ENCODE measurements at places on chromosomes 11 and 22. TPM values are rescaled to one million over a fixed set of nuclear protein-coding genes. Genes with fewer than 3 reads are reported as not detected.

The B3GAT1 gene
- total RNA-seq: 1.4 TPM

The OR5A1 gene
- total RNA-seq: not detected

The RPS6KA4 gene
- total RNA-seq: 43.0 TPM

The SLC22A8 gene
- total RNA-seq: not detected

The APOBEC3B gene
- 8.7 TPM for total RNA-seq

The CSF2RB gene
- total RNA-seq: 0.58 TPM

The MRGPRF gene
- not detected for total RNA-seq

The OR2AG2 gene
- not detected for total RNA-seq

- H3K4me1 ChIP-seq: peaks cover 31% of the 10 kb centered on the region
- H3K36me3 ChIP-seq: peaks cover 7% of the 10 kb centered on the region
- no peak for DNase-seq
- H3K27ac ChIP-seq: no peak overlapping the region
- H3K27me3 ChIP-seq: peaks cover 31% of the 10 kb centered on the region
Observed at GRCh38 chr11:17350455-17351171, 987 bp upstream of the NCR3LG1 start.

DNA sequence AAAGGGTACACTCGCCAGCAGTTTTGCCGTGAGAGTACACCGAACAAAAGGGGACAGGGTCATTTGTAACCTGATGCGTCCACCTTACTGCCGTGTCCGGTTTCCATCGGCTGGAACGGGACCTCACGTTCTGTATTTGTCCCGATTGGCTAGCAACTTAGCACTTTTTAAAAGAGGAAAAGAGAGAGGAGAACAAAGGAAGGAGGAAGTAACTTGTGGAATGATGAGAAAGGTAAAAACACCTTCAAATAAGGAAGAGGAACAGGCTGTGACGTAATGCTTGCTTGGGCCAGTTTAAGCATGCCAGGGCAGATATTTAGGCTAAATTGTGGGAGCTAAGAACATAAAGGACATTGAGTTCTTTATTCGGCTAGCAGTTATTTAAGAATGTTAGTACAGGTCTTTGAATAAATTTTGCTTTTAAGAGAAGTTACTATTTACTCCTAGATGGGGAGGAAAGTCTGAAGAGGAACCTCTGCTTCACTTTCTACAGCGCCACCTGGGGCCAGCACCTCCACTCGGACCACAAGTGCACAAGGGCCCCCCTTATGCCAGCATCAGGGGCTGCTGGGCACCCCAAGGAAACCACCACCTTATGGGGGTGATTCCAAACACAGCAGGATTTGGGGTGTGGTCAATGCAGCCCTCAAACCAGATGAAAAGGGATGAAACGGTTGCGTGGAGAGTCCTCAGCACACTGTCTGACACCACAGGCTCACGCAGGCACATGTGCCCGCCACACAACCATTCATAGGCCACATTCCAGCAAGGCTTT lies 5.8 kb downstream of the ARSA start:
- peaks cover 53% of the 10 kb centered on the region for H3K4me1 ChIP-seq
- peak overlapping the region; percentile 100 for H3K27ac ChIP-seq
- H3K4me3 ChIP-seq: peak overlapping the region; percentile 82

- no peak overlapping the region for H3K27ac ChIP-seq
- peaks cover 27% of the 10 kb centered on the region for H3K4me1 ChIP-seq
- H3K27me3 ChIP-seq: peaks cover 6% of the 10 kb centered on the region
- no peak overlapping the region for H3K4me3 ChIP-seq
Observed at GRCh38 chr11:36447514-36447913, 62.6 kb downstream of the TRAF6 start.

- peaks cover 61% of the 10 kb centered on the region for H3K4me1 ChIP-seq
- no peaks in the 10 kb centered on the region for H3K27me3 ChIP-seq
- peak overlapping the region; percentile 77 for H3K27ac ChIP-seq
Observed at GRCh38 chr11:67265633-67266448, 432 bp upstream of the GRK2 start.

GRCh38 chr11:33899400-33900037 lies 7.6 kb upstream of the LMO2 start:
- no peak overlapping the region for H3K4me3 ChIP-seq
- H3K36me3 ChIP-seq: no peaks in the 10 kb centered on the region
- H3K27me3 ChIP-seq: peaks cover 59% of the 10 kb centered on the region
- peaks cover 9% of the 10 kb centered on the region for H3K4me1 ChIP-seq
- no peak for DNase-seq

DNA sequence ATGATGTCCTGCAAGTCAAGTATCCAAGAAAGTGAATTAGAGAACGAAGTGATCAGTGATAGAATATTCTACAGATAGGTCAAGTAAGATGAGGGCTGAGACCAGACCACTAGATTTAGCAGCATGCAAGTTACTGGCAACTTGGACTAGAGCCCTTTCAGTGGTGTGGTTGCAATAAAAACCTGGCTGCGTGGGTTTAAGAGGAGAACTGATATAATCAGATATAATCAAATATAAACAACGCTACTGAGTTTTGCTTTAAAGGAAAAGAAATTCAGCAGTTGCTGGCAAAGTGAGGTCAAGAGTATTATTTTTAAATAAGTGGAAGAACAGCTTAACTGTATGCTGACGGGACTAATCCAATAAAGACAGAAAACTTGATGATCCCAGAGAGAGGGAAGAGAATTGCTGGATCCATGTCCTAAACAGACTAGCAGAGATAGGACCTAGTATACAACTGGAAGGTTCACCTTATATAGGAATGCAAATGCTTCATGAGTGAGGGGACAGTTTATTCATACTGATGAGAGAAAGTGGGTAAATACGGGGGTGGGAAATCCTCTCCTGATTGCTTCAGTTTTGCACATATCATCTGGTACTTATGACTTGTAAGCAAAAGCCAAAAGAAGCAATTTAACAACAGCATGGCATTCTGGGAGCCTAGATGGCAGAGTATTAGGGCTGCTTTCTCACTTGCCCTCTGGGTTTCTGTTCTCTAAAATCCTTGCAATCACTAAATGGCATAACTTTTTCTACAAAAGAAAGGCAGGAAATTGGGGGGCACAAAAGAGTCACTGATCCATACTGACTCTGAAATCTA lies 146.2 kb downstream of the RBFOX2 start:
- H3K27me3 ChIP-seq: no peaks in the 10 kb centered on the region
- no peak overlapping the region for H3K4me3 ChIP-seq
- no peak overlapping the region for H3K27ac ChIP-seq

DNA sequence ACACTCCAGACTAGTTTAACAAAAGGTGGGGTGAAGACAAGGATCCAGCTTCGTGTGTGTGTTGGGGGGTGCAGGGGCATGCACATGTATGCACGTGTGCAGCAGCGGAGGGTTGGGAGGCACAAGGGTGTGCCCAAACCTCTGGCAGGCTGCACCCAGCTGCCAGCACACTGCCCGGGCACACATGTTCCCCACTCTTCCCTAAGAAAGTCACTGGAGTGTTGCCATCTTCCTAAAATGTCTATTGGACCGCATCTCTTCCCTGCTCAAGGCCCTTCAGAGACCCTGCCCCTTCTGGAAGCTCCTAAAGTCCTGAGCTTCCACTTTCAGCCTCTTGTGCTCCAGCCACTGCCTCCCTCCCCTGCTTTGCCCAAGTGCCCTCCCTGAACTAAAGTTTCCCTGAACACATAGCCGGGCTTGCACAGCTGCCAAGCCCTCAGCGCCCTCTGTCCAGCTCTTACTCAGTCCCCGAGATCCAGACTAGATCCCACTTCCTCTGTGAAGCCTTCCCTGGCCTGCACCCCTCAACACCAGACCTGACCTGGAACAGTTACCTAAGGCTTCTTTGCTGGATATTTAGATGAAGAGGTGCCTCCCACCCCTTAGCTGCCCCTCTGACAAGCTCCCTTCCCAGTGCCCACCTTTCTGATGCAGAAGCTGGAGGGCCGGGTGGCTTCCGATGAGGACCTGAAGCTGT lies 6.0 kb downstream of the CFL1 start:
- H3K27me3 ChIP-seq: no peaks in the 10 kb centered on the region
- H3K27ac ChIP-seq: peak overlapping the region; percentile 55
- H3K36me3 ChIP-seq: peaks cover 59% of the 10 kb centered on the region
- DNase-seq: no peak
- no peak overlapping the region for H3K4me3 ChIP-seq

DNA sequence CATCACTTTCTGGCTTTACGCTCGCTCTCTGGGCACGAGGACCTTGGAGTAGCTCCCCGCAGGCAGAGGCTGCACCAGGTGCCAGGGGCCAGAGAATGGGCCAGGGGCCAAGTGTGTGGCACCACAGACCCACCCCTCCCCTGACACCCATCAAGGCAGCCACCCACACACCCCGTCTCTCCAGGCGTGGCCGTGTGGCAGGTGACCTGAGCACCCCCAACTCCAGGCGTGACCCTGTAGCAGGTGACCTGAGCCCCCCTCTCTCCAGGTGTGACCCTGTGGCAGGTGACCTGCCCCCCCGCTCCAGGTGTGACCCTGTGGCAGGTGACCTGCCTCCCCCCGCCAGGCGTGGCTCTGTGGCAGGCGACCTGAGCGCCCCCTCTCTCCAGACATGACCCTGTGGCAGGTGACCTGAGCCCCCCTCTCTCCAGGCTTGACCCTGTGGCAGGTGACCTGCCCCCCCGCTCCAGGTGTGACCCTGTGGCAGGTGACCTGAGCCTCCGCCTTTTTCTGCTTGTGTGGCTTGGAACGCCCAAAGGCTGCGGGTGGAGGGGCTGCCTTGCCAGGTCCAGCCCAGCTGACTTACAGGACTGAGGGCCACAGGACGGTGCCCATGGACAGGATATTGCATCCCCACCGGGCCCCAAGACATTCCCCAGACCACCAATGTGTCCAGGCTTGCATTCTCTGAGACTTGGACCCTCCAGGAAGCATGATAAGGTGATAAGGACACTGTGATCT lies 667.2 kb downstream of the BRD1 start:
- H3K27me3 ChIP-seq: no peaks in the 10 kb centered on the region
- DNase-seq: no peak
- H3K27ac ChIP-seq: no peak overlapping the region

DNA sequence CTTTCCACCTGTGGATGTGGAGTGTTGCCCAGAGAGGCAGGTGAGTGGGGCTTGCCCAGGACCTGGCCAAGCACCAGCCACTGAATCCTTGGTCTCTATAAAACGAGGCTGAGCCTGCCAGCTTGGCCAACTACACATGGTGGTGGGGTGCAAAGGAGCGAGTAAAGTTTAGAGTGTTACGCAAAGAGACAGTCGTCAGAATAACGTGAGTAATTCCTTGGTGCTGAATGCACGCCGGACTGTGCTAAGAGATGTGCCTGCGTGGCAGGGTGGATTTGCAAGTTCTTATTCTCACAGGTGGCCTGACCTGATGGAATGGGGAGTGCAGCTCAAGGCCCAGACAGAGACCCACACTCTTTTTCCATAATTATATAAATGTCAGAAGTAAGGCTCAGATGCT lies 88.6 kb upstream of the B3GAT1 start:
- H3K27ac ChIP-seq: no peak overlapping the region
- H3K4me3 ChIP-seq: no peak overlapping the region
- no peaks in the 10 kb centered on the region for H3K36me3 ChIP-seq
- peaks cover 13% of the 10 kb centered on the region for H3K27me3 ChIP-seq
- no peak for DNase-seq
- no peaks in the 10 kb centered on the region for H3K4me1 ChIP-seq

DNA sequence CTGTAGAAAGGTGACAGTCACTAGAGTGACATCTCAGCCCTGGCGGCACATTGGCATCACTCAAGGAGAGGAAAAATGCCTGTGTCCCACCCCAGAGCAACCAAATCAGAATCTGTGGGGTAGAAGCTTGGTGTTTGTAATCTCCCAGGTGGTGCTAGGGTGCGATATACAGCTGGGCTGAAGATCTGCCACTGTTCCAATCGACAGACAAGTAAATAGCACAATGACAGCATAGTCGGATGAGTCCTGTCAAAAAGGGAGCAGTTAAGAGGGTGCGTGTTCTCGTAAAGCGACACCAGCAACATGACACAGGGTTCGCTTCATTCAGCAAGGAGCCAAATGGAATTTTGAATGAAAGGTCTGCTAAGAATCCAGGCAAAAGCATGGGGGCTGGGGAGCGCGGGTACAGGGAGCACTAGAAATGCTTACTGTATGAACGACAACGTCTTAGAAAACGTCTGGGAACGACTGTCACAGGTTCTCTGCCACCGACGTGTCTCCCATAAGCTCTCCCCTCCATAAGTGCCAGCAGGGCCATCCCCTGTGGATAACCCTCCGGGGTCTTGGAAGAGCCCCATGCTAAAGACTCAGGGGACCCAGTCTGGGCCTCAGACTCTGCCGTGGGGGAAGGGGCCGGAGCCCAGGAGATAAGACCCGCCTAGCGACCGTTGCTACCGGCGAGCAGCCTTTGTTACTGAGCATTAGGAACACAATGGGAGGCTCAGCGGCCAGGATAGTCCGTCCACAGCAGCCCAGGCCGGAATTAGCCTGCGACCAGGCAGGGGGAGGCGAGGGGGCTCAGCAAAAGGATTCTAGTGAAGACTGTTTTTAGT lies 20.8 kb downstream of the ADA2 start:
- peaks cover 4% of the 10 kb centered on the region for H3K4me1 ChIP-seq
- no peak for DNase-seq
- no peak overlapping the region for H3K4me3 ChIP-seq

GRCh38 chr11:65918211-65919140 lies at the start of gene C11orf68:
C11orf68 (minus strand) TSS chr11:65919062; CDS start chr11:65919031, 31 bp downstream.
- no peak for DNase-seq
- peak within 1 kb of the TSS; percentile 90 for H3K27ac ChIP-seq
- peaks cover 50% of the 10 kb centered on the region for H3K4me1 ChIP-seq
- peak within 1 kb of the TSS; percentile 95 for H3K4me3 ChIP-seq
- H3K27me3 ChIP-seq: no peaks in the 10 kb centered on the region

DNA sequence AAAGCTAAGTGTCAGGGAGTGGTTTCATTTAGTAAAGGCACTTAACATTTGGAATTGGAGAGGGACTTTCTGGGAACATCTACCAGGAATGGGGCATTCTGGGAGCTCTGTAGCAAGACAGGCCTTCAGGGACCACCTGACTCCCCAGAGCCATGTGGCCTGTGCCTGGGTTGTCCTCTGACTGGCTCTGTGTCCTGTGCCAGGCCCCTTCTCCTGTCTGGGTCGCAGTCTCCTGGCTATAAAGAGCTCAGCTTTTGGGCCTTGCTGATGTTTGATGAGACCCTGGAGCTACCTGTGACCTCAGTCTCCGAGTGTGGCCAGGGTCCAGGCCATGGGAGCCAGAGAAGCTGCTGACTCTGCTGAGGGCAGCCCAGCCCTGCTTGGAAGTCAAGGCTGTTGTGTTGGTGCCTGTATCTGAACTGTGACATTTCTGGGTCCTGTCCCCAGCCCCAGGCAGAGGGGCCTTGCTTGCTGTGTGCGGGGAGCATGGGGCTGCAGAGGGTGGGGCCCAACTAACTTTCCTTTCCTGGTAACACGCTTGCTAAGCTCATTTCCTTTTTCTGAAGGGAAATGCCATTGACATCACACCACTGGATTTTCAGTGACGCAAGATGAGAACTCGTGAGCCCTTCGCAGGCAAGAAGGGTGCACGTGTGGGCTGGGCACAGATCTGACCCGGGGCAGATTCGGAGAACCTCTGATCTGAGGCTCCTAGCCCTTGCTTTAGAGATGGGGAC lies 41.3 kb downstream of the LRRC32 start:
- no peak for DNase-seq
- no peak overlapping the region for H3K4me3 ChIP-seq
- peaks cover 13% of the 10 kb centered on the region for H3K27me3 ChIP-seq
- peaks cover 9% of the 10 kb centered on the region for H3K36me3 ChIP-seq
- H3K27ac ChIP-seq: peak overlapping the region; percentile 65

GRCh38 chr11:83571302-83571701 lies 285.1 kb upstream of the CCDC90B start:
- no peaks in the 10 kb centered on the region for H3K4me1 ChIP-seq
- H3K27ac ChIP-seq: no peak overlapping the region
